NCI-H1417 treated with DMSO at 0.1 percent for 48 hours (cell line): ENCODE measurements at places on chromosomes 1 and 21.

DNA sequence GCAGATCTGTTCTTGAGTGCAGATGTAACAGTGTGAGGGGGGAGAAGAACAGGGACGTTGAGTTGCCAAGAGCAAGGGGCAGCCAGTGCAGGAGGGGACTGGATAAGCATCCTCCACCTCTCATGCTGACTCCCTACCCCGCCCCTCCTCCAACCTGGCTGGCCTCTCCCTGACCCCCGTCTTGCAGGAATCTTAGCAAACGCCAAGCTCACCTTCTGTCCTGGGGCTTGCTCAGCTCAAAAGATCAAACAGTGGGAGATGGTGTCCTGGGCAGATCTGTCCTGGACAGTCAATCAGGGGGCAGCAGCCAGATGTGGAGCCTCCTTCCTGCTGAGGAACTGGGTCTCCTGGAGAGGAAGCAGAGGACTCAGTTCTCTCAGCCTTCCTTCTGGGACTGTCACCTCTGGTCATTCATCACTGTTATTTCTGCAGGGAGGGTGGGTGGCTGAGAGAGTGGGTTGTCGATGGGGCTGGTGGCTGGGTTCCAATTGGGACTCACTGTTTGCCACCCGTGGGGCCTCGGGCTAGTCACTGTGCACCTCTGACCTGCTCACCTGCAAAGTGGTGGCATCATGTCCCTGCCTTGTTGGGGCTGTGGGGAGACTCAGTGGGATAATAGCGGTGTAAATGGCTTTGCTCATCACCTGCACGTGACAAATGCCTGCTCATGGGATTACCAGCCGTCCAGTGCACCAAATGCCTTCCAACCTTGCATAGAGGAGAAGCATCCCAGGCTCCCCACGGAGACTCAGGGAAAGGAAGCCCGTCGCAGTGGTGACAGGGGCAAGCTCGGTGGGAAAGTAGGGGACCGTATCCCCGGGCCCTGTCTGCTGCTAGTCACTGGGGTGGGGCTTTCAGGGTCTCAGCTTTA lies 154.4 kb downstream of the PTPRU start:
- no peak for DNase-seq

DNA sequence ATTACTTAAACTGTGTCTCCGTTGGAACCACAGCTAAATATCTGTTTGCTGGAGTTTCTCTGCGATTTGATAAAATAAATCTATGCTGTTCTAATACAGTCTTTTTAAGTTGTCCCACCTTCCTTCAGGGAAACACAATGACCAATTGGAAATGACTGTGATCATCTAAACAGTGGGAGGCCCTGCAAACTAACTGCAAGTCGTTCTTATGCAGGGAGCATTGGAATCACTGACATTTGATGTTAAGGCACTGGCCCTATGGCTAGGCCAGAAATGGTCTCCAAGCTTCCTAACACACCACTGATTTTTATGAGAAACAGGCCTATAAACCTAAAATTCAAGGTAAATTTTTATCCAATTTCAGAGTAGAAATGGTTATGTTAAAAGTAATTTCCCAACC lies 645.2 kb downstream of the LMO4 start:
- DNase-seq = no peak

DNA sequence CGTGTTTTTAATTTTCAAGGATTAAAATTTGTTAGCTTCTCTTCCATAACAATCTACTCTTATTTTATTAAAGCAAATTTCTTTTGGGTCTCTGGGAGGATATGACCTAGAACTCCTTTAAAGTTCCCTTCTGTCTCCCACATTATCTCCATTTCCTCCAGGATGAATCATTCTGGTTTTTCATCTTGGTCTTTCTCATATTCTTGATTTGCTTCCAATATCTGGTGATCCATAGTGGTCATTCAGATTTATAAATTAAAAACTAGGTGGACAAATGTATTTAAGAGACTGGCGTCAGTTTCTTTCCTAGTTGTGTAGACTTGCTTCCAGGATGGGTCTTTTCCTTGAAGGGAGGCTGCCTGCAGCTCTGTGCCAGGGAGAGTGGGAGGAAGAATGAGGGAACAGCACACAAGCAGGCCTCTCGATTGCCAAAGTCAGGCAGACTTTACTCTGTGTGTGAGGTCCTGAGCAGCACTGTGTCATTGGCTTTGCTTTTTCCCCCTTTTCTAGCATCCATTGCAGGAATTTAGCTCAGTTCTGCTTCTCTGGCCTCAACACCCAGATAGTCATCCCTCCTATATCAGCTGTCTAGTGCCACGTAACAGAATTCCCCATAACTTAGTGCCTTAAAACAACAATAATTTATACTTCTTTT lies 48.1 kb upstream of the FOXO6 start:
- no peak for DNase-seq

DNA sequence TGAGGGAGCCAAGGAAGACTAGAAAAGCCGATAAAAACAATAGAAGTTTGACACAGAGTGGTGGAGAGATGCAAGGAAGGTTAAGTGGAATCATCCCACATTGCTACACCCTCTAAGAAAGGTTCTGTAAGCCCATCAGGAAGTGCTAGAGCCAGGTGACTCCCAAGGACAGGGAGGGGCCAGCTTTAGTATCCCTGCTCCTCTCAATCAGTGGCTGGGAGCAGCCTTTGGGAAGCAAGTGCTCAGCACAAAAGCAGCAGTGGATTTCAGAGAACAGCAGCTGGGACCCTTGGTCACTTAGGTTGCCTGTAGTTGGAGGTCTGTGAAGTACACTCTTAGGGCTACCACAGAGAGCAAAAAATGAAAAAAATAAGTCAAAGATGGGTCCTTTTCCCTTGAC lies 42.5 kb downstream of the NME7 start:
- no peak for DNase-seq
